ENCODE measurements at places on chromosomes 2 and 18. TPM values are rescaled to one million over a fixed set of nuclear protein-coding genes. Genes with fewer than 3 reads are reported as not detected.

The GAL3ST2 gene
- not detected for total RNA-seq

The HOXD4 gene
- total RNA-seq: not detected

The EVX2 gene
- total RNA-seq: not detected

The RTTN gene
- 27.0 TPM for total RNA-seq

The CCDC85A gene
- not detected for total RNA-seq

The EFHD1 gene
- 2.2 TPM for total RNA-seq

DNA sequence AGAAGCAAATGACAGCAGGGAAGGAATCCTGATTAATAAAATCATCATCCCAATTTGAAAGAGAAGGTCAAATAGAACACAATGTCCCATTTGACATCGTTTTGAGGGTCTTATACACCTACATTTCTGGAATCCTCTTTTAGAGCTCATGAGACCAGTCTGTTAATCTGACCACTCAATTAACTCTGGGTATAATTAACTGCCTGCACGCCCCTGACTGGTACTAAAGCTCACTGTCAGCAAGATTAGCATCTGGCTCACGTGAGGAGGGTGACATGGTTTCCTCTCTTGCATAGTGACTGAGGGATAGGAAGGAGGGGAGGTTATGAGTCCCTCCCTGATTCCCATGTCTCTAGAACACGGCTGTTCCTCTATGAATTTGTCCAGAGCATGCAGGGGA is 124.3 kb downstream of the ICOS start:
- DNase-seq: no peak
- H3K36me3 ChIP-seq: no peaks in the 10 kb centered on the region
- H3K4me1 ChIP-seq: no peaks in the 10 kb centered on the region

- DNase-seq: no peak
- no peak overlapping the region for H3K4me3 ChIP-seq
- H3K36me3 ChIP-seq: no peaks in the 10 kb centered on the region
- no peaks in the 10 kb centered on the region for H3K27me3 ChIP-seq
- no peaks in the 10 kb centered on the region for H3K4me1 ChIP-seq
Observed at GRCh38 chr18:3111523-3112240, 98.7 kb upstream of the LPIN2 start.

- no peak for DNase-seq
- no peaks in the 10 kb centered on the region for H3K36me3 ChIP-seq
- H3K27me3 ChIP-seq: no peaks in the 10 kb centered on the region
- H3K27ac ChIP-seq: no peak overlapping the region
- peaks cover 72% of the 10 kb centered on the region for H3K4me1 ChIP-seq
- peak overlapping the region; percentile 9 for H3K4me3 ChIP-seq
Observed at GRCh38 chr18:48934723-48935432, 15.9 kb downstream of the SMAD7 start.

DNA sequence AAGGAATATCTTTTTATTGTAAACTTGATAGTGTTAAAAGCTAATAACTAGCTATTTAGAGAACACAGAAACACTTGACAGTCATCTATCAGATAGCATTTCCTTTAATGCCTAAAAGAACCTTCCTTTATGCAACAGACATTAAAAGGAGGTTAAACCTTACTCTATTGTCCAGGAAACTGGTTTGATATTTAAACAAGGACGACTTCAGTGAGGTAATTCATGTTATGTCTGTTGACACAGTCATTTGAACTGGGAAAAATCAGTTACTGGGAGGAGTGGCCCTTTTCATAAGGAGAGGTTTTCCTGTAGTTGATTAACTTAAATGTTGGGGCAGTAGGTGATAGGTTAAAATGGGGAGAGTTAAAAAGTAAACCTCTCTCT is 6.7 kb downstream of the TGIF1 start:
- H3K4me1 ChIP-seq: peaks cover 39% of the 10 kb centered on the region
- peaks cover 6% of the 10 kb centered on the region for H3K36me3 ChIP-seq
- DNase-seq: no peak
- H3K4me3 ChIP-seq: no peak overlapping the region

- peaks cover 8% of the 10 kb centered on the region for H3K4me1 ChIP-seq
- H3K27ac ChIP-seq: peak overlapping the region; percentile 14
- DNase-seq: no peak
- H3K4me3 ChIP-seq: no peak overlapping the region
- no peaks in the 10 kb centered on the region for H3K27me3 ChIP-seq
Observed at GRCh38 chr2:60885683-60886082, 4.3 kb downstream of the REL start.

GRCh38 chr18:36503477-36503876 is 206.0 kb downstream of the FHOD3 start:
- no peak overlapping the region for H3K4me3 ChIP-seq
- no peak overlapping the region for H3K27ac ChIP-seq
- no peaks in the 10 kb centered on the region for H3K36me3 ChIP-seq

DNA sequence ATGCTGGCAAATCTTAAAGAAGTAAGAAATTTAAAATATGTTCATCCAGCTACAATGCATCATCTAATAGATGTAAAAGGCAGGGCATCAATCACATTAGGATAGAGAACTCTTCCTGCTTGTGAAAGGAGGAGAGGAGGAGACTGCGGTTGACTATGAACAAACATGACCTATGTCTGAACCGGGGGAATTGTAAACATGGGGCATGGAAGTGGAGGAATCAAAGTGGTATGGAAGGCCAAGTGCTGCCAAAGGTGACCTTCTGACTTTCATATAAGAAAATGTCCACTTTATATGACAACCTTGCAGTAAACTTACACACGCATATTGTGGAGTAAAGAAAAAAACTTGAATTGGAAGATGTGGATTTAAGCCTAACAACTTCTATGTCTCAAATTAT is 20.0 kb upstream of the SLC8A1 start:
- H3K36me3 ChIP-seq: no peaks in the 10 kb centered on the region
- no peaks in the 10 kb centered on the region for H3K4me1 ChIP-seq

GRCh38 chr2:39024833-39025232 is 96.0 kb downstream of the SOS1 start:
- no peaks in the 10 kb centered on the region for H3K27me3 ChIP-seq
- H3K4me3 ChIP-seq: no peak overlapping the region
- peaks cover 5% of the 10 kb centered on the region for H3K36me3 ChIP-seq
- H3K4me1 ChIP-seq: no peaks in the 10 kb centered on the region
- no peak for DNase-seq

- no peak for DNase-seq
- no peaks in the 10 kb centered on the region for H3K36me3 ChIP-seq
- H3K4me1 ChIP-seq: no peaks in the 10 kb centered on the region
- H3K27me3 ChIP-seq: no peaks in the 10 kb centered on the region
- H3K27ac ChIP-seq: no peak overlapping the region
Observed at GRCh38 chr2:173706936-173707335, 258.2 kb downstream of the SP3 start.

- H3K4me1 ChIP-seq: no peaks in the 10 kb centered on the region
- H3K27me3 ChIP-seq: no peaks in the 10 kb centered on the region
- H3K4me3 ChIP-seq: no peak overlapping the region
- no peaks in the 10 kb centered on the region for H3K36me3 ChIP-seq
- H3K27ac ChIP-seq: no peak overlapping the region
- no peak for DNase-seq
Observed at GRCh38 chr2:37836270-37836669, 88.8 kb upstream of the RMDN2 start.

DNA sequence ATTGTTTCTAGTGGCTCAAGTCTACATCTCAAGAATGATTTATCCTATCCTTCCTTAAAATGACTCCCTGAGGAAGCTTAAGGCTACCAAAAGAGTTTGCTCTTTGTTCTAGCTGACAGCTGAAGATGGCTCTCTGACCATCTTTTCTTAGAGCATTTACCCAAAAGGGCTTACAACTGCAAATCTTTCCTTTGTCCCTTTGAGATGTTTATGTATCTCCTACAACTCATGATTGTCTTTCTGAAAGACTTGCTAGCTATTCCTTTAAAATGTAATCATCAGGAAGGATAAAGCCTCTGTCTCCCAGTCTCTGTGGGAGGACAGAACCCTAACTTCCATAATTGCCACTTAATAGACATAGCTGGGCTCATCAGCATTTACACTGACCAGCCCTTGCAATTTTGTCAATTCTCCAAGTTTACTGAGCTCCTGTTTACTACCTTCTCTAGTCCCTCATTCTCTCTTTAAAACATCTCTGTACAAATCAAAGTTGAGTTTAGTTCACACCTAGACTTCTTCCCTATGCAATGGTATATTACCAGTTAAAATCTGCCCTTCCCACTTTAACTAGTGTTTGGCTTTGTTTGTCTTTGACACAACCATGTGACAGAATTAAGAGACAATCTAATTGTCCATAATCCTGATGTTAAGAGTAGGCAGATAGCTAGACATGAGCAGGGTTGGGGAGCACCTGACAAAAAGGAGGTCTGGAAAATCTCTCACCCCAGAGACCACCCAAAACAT is 188.2 kb downstream of the PTH2R start:
- H3K36me3 ChIP-seq: no peaks in the 10 kb centered on the region
- no peak overlapping the region for H3K27ac ChIP-seq
- no peaks in the 10 kb centered on the region for H3K27me3 ChIP-seq
- no peaks in the 10 kb centered on the region for H3K4me1 ChIP-seq
- no peak overlapping the region for H3K4me3 ChIP-seq

DNA sequence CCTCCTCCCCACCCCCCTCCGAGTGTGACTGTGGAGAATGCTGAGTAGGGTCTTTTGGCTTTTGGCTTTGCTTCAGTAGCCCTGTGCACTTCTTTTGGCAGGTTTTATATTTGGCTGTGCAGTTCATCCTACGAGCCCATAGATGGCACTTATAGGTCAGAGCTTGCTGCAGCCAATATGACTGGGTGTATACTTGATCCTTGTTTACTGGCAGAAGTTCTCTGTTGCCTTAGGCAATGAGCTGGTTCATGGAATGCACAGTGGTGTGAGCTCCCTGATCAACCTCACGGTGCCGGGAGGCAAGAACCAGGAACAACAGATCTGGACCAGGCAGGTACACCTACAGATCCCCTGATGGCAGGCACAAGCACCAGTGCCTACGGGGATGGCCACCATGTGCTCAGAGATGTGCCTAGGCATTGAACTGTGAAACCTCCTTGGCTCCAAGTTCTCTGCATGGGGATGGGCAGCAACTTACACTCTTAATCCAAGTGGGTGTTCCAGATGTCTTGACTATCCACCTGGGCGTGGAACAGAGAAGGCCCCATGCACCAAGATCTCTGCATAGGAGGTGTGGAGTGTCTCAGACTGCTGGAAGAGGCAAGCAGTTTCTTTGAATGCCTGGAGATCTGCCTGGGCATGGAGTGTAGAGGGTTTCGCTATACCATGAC is 190.4 kb downstream of the KIAA1328 start:
- H3K4me1 ChIP-seq: no peaks in the 10 kb centered on the region
- no peak overlapping the region for H3K27ac ChIP-seq
- no peak for DNase-seq
- H3K4me3 ChIP-seq: no peak overlapping the region

DNA sequence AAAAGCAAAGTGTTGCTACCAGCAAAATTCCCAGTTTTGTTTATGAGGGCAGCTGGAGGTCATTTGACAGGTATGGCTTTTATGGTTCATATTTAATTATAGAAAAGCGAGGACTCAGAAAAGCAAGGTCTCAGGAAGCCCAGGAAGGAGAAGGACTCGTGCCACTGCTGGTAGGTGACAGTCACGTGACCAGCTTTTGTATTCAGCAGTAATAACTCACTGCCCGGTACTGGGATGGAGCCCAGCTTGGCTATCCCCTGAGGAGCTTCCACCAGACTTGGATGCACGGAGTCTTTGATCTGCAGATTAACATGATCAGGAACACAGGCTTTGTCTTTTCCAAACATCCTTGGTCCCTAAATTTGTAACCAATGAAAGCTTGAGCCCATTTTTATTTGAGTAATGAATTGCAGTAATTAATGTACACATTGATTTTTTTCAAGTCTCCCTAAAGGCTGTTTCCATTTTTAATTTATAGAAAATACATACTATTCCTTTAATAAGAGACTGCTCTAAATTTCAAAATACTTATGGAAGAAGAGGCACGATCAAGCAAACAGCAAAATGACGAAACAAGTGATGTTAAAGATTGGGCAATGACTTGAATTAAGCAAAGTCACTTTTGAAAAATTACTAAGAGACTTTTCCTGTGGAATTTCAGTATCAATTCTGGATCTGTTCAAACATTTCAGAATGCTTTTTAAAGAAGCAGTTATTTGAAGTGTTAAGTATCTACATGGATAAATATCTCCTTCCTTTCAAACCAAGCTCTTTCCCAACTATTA is 251.7 kb upstream of the HNRNPA3 start:
- no peak overlapping the region for H3K4me3 ChIP-seq
- no peaks in the 10 kb centered on the region for H3K27me3 ChIP-seq
- no peak for DNase-seq
- H3K36me3 ChIP-seq: no peaks in the 10 kb centered on the region
- H3K27ac ChIP-seq: no peak overlapping the region
- H3K4me1 ChIP-seq: no peaks in the 10 kb centered on the region

DNA sequence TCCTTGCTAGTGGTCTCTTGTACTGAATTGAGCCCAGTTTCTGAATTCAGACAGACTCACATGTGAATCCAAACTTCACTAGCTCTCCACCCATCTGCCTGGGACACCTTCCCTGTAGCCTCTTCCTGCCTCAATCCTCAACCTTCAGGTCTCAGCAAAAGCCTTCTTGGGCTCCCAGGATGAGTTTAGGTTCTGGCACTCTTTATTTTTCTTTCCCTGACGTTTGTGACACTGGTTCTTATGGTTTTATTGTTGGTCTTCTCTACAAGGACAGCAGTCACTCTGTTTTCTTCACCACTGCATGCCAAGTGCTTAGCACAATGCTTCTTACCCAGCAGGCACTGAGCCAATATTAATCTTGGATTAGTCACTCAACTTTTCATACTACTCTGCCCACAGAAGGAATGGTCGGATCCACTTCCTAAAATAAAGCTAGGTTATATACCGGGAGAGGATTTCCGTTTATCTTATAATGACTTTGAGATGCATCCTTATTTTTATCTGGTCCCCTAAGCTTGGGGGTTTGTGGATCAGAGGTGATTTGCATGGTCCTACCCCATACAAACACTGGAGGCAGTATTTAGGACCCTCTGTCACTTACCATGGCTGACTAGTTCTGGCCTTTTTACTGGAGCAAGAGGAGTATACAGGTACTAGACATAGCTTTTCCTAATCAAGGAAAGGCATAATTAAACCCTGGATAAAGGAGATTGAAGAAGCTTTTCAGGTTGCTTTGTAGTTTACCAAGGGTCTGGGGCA is 186.3 kb downstream of the MYCN start:
- no peaks in the 10 kb centered on the region for H3K36me3 ChIP-seq
- H3K4me1 ChIP-seq: no peaks in the 10 kb centered on the region
- H3K27me3 ChIP-seq: no peaks in the 10 kb centered on the region
- no peak overlapping the region for H3K4me3 ChIP-seq
- DNase-seq: no peak

- no peaks in the 10 kb centered on the region for H3K27me3 ChIP-seq
- H3K36me3 ChIP-seq: no peaks in the 10 kb centered on the region
- H3K4me3 ChIP-seq: peak overlapping the region; percentile 46
- no peaks in the 10 kb centered on the region for H3K4me1 ChIP-seq
Observed at GRCh38 chr18:23487738-23488570, 15.4 kb upstream of the RMC1 start.

DNA sequence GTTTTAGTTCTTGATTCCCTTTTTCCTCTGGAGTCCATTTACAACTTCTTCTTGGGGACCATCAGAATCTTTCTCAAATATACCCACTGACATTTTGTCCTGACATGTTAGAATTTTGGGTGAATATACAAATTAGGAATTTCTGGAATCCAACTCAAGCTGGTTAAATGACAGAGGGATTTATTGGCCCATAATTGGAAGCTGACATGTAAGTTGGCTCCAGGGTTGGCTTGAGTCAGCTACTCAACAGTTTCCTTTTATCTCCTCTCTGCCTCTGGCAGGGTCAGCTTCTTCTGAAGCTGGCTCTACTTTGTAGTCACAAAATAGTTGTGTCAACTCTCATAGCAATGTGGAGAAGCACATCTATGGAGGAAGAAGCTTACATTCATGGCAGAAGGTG is 36.6 kb upstream of the PPP1R1C start:
- no peak overlapping the region for H3K4me3 ChIP-seq
- H3K36me3 ChIP-seq: no peaks in the 10 kb centered on the region
- no peak overlapping the region for H3K27ac ChIP-seq
- H3K27me3 ChIP-seq: no peaks in the 10 kb centered on the region
- no peaks in the 10 kb centered on the region for H3K4me1 ChIP-seq
- DNase-seq: no peak
